ENCODE measurements at places on chromosomes 16 and 17.

- no peak for DNase-seq
Observed at GRCh38 chr17:57084361-57084801, 665 bp upstream of the AKAP1 start.

DNA sequence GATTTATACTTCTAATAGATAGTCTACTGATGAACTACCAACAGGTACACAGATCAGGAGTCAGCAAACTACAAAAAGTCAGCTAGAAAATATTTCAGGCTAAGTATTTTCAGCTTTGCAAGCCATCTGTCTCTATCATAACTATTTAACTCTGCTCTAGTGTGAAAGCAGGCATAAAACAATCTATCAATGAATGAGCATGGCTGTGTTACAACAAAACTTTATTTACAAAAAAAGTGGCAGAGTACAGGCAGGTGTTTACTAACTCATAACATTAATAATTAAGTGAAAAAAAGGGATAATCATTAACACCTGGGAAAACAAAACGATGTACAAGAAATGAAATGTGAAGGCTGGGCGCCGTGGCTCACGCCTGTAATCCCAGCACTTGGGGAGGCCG is 15.8 kb downstream of the MED13 start:
- DNase-seq = no peak

DNA sequence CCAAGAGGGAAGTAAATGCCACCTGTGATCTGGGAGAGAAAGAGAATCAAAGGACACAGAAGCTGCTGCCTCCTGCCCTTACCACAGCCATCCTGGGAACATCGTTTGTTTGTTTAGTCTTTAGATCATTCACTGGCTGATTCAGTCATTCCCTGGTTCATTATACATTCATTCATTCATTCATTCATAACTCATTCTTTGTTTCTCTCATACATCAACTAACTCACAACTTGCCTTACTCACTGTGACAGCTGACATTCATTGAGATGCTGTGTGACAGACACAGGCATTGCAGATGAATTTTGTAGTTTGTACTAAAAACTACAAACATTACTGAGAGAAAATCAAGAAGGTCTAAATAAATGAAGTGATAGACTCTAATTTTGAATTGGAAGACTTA is 291.0 kb upstream of the TNRC6C start:
- no peak for DNase-seq

DNA sequence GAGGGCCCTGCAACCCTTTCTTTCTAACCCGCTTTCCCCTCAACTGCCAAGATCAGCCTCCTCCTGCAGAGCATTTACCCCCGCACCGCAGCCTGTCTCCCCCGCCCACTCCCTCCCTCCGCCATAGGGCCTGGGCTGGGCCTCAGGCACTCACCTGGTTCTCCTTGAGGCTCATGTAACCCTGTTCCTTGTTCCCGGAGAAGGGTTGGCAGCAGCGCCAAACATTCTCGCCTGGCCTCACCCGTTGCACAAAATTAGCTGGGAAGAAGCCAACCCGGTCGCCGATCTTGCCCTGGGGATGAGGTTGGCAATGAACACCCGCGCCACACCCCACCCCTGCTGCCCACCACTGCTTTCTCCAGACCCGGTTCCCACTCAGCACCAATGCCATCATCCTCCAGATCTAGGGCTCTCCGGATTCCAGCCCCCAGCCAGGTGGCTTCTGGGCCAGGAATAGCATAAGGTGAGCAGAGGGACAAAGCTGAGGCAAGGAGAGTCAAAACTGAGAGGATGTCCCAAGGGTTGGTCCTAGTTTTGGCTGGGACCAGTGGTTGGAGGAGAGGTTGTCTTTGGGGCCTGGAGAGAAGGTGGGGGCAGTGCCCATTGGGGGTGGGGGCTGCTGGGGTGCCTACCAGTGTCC is 12.8 kb downstream of the STAC2 start:
- DNase-seq = no peak

DNA sequence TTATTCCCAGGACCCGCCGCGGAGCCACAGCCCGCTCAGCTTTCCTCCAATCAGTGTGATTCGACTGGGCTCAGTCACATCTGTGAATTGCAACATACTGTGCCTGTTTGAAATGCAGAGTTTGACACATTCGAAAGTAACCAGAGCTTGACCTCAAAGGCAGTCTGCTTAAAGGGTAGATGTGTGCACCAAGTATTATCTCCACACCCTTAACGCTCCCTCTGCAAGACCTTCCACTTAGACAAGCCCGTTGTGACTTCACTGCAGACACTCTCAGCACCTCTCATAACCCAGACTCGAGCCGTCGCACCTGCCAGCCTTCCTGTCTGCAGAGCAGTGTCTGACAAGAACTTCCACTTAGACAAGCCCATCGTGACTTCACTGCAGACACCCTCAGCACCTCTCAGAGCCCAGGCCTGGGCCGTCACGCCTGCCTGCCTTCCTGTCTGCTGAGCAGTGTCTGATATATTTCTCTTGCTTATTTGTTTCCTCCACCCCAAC is 3.7 kb downstream of the KLHDC4 start:
- DNase-seq = no peak
